ENCODE measurements at places on chromosomes 2 and 18.

- no peak for DNase-seq
Observed at GRCh38 chr2:1606046-1606400, 138.3 kb downstream of the PXDN start.

DNA sequence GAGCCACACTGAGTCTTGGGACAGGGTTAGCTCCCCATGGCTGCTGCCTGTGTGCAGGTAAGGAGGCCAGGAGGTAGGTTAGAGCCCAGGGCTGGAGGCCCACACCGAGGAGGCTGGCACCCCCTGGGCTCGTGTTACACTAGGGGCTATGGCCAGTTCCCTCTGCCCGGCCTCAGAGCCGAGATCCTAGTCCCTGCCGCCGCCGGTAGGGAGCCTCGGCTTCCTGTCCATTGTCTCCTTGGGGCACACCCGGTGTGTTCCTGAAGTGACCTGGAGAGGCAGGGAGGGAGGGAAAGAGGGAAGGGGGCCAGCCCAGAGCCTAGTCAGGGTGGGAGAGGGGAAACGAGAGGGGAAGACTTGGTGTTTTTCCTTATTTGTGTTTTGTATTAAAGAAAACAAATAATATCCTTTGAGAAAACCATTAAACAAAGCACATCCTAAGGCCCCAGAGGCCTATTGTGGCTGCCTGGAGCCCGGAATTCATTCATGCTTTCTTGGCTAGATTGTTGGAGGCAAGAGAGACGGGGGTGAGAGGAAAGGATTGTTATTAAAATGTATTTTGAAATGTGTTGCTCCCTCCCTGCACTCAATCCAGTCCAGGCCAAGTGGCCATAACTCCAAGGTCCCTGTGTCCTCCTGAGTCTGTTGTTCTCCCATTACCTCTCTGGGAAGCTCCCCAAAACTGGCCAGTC is 170.7 kb downstream of the CTIF start:
- no peak for DNase-seq

GRCh38 chr2:198657512-198658121 is 800.1 kb downstream of the SATB2 start:
- DNase-seq, result no peak

GRCh38 chr2:20758997-20759396 is 63.9 kb downstream of the LDAH start:
- no peak for DNase-seq

DNA sequence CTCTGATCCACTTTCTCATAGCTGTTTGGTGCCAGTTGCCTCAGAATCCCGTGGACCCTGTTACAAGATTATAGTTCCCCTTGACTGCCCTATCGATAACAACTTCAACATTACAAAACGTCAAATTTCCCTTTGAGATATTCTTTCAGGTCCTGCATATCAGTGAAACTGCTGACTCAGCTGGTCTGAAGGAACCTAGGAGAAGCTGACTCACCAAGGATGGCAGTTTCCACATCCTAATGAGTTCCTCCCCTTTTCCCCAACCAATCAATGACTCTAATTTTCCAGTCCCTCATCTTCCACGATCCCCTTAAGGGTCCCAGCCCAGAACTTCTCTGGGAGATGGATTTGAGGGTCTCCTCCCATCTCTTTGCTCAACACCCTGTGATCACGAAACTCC is 27.6 kb upstream of the GNAL start:
- peak; percentile 9 for DNase-seq

DNA sequence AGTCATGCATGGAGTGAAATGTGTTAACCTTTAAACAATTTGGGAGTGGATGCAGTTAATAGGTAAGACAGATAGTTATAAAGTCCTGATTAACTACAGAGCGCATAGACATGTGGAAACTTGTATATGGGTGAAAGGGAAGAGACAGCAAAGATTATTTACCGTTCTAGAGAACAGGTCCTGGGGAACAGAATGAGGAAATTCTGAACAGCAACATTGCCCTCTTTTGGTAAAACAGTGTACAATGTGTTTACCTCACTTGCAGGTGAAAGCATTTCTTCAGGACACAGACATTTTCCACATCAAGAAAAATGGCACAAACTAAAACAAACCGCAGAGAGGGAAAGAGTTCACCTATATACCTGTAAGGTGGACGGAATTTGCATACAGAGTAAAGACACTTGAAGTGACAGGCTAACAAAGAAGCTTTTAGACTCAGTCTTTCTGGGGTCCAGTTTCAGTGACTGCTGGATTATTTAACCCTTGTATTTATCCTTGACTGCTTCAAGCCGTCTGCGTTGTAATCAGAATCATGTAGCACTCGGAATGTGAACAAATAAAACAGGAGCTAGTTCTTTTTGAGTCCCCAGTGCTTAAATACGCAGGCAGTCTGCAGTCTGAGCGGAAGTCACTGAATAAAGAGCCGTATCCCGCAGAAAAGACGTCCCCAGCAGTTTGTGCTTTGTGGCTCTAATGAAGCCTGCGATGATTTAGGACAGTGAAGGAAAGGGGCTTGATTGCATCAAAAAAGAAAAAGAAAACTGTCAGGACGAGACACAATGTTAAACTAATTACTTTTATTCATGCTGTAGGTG is 364.8 kb upstream of the GALNT5 start:
- peak; percentile 58 for DNase-seq

DNA sequence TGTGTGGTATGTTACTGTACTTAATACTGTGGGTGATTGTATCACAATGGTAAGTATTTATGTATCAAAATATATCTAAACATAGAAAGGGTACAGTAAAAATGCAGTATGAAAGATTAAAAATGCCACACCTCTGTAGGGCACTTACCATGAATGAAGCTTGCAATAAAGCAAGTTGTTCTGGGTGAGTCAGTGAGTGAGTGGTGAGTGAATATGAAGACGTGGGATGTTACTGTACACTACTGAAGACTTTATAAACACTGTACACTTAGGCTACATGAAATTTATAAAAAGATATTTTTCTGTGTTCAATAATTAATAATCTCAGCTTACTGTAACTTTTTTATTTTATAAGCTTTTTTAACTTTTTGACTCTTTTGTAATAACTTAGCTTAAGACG is 1162.4 kb upstream of the NRXN1 start:
- no peak for DNase-seq

GRCh38 chr18:61750840-61751668 is 141.8 kb downstream of the RNF152 start:
- DNase-seq, result no peak

- no peak for DNase-seq
Observed at GRCh38 chr2:236915726-236916125, 170.0 kb upstream of the COPS8 start.

DNA sequence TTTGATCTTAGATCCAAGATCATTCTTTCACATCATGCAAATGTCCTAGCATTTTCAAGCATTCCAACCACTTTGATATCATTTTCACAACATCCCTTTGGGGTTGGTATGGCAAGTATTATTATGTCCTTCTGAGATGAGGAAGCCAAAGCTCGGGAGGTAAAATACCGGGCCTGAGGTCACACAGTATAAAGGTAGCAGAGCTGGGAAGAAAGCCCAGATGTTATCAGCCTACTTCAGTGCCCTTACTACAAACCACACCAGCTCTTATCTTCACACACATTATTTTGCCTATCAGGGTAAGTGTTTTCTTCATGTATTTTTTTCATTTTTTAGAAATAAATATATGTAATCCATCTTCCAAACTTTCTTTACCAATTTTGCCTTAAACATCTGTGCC is 4.2 kb upstream of the B4GALT6 start:
- no peak for DNase-seq

- no peak for DNase-seq
Observed at GRCh38 chr2:88451811-88452564, 505 bp downstream of the FOXI3 start.

DNA sequence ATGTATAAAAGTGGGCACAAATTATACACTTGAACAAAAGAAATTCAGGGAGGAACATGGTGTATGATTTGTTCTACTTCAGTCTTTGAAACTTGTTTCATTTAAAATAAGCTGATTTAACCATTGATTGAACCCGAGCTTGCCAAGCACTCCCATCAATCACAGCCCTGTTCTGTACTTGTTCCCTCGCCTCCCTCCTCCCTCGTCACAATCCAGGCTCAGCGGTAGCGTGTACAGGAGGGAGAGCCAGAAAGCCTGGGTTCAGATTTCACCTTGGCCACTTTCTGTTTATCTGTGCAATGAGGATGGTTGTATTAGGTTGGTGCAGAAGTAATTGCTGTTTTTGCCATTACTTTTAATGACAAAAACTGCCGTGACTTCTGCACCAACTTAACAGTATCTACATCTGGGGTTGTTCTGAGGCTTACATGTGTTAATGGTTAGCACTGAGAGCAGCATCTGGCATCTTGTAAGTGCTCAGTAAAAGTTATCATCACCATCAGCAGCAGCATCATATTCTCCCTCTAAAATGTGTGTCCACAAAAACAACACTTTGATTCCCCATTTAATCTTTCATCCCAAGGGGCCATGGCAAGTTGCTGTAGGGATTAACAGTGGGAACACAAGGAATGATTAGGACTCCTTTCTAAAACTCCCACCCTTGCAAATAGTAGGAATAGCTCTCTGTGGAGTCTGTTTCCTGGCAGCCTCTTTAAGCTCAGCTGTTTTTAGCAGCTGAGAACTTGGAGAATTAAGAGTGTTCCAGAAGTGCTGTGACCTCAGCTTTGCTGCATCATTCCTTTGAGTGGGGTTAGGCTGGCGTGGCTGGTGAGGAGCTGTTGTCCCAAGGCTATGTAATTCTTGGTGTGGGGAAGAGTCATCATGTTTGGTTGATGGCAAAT is 4.7 kb downstream of the DPYSL5 start:
- DNase-seq, result no peak

DNA sequence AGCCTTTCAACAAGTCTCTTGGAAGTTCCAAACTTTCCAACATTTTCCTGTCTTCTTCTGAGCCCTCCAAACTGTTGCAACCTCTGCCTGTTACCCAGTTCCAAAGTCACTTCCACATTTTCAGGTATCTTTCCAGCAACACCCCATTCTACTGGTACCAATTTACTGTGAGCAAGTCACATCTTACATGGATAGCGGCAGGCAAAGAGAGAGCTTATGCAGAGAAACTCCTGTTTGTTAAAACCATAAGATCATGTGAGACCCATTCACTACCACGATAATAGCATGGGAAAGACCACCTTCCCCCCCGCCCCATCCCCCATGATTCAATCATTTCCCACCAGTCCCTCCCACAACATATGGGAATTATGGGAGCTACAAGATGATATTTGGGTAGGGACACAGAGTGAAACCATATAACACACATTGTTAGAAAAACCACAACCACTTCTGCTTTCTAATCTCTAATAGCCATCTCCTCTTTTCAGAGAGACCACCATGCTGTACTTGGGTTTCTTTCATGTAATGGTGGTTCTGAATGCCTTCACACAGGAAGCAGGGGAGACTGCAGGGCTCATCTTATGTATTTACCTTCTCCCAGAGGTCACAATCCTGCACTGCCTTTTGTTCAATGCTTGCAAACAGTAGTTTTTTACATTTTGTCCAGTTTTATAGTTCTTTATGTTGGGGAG is 46.0 kb upstream of the CALCRL start:
- no peak for DNase-seq

GRCh38 chr2:8380566-8380965 is 301.3 kb upstream of the ID2 start:
- no peak for DNase-seq

- peak; percentile 21 for DNase-seq
Observed at GRCh38 chr2:218017211-218018053, 14.6 kb upstream of the TNS1 start.

GRCh38 chr18:22753130-22753831 is 179.8 kb upstream of the RBBP8 start:
- DNase-seq, result no peak

DNA sequence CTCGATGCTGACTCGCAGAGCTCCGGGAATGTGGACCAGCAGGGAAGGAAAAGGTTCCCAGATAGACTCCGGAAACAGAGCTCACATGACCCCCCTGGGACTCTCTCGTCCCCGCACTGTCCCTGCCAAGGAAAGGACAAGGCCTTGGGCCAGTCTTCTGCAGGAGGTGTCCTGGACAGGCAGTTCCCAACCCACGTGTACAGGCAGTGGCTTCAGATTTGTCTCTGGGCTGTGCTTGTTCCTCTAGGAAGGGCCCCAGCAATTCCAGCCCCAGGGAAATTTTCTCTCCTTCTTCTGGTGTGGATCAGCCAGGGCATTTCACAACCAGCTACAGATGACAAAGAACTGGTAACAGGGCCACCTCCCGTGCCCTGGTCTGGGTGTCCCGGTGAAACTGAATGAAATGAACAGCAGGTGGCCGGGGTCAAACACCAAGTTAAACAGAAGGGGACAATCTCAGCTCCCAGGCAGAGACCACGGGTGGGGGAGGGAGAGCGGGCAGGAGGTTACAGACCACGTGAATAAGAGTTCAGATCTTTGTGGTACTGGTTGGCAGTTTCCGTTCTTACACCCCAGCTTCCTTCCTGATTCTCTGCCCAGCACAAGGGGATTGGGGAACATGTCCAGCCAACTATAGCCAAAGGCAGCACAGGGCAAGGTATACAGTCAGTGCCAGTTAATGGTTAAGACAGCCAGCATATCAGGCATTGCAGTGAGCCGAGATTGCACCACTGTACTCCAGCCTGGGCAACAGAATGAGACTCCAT is 52.2 kb upstream of the CAB39 start:
- DNase-seq, result no peak

Data from amniotic epithelial cell (primary cell).